ENCODE measurements at places on chromosomes 13 and 19. TPM values are rescaled to one million over a fixed set of nuclear protein-coding genes. Genes with fewer than 3 reads are reported as not detected.

DNA sequence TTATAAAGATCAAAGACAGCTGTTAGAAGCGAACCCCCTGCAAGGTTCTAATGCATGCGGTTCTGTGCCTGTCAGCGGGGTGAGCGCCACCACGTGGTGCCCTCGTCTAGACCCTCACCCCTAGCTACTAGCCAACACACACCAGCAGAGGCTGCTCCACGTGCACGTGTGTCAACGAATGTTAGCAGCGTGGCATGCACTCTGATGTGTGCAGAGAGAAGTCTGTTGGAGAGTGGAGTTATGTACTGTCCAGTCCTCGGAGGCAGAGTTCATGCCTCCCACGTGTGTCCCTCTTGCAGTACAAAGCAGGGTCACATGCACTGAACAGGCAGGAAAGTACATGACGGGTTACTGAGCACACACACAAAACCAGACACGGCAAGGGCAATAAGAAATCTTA lies 75.0 kb upstream of the SLC15A1 start:
- H3K4me3 ChIP-seq, result no peak overlapping the region
- H3K4me1 ChIP-seq, result peaks cover 17% of the 10 kb centered on the region
- H3K27me3 ChIP-seq, result no peaks in the 10 kb centered on the region

DNA sequence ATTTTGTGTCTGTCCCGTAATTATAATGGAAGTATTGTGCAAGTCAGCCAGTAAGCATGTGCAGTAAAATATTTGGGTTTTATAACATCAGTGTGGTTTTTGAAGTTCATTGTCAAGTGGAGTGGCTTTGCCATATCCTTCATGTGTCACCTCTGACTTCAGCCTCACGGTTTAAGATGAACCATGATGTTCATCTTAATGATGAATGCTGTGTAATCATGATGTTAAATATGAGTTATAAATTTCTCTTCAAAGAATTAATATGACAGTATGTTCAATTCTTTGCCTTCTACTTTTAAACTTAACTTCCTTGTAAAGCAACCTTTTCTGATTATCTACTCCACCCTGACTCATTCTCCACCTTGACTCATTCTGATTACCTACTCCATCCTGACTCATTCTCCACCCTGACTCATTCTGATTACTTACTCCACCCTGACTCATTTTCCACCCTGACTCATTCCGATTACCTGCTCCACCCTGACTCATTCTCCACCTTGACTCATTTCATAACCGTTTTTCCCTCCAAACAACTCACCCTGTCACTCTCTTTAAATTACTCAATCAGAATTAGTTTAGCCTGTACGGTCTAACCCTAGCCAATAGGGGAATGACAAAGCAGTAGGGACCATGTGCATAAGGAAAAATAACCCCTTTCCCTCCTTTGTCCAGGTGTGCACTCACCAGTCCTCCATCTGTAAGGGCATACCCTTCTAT lies 50.3 kb upstream of the ANKRD10 start:
- no peak overlapping the region for H3K27ac ChIP-seq
- peaks cover 10% of the 10 kb centered on the region for H3K27me3 ChIP-seq
- H3K4me3 ChIP-seq, result peak overlapping the region; percentile 12
- DNase-seq, result no peak
- peaks cover 9% of the 10 kb centered on the region for H3K36me3 ChIP-seq

Gene ADGRL1
- total RNA-seq, result 15.0 TPM

DNA sequence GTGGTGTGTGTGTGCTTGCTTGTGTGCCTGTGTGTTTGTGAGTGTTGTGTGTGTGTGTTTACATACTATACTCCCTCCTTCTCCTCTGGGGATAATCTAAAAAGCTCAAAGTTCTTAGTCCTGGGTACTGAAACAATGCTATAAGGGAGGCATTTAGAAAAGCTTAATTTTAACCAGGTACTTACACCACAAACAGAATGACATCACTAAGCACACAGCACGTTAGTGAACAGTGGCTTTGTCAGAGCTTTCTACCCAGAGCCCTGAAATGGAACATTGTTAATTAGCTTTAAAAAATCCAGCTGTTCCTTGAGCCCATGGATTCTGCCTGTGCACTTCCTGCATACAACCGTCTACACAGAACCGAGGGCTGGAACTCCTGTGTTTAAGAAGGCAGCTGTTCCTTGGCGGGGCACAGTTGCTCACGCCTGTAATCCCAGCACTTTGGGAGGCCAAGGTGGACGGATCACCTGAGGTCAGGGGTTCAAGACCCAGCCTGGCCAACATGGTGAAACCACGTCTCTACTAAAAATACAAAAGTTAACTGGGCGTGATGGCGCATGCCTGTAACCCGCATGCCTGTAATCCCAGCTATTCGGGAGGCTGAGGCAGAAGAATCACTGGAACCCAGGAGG lies 69.6 kb upstream of the RNF113B start:
- no peak overlapping the region for H3K27ac ChIP-seq
- no peaks in the 10 kb centered on the region for H3K4me1 ChIP-seq
- H3K4me3 ChIP-seq, result no peak overlapping the region
- DNase-seq, result no peak
- H3K36me3 ChIP-seq, result no peaks in the 10 kb centered on the region

Gene EMC10
- total RNA-seq, result 56.0 TPM

DNA sequence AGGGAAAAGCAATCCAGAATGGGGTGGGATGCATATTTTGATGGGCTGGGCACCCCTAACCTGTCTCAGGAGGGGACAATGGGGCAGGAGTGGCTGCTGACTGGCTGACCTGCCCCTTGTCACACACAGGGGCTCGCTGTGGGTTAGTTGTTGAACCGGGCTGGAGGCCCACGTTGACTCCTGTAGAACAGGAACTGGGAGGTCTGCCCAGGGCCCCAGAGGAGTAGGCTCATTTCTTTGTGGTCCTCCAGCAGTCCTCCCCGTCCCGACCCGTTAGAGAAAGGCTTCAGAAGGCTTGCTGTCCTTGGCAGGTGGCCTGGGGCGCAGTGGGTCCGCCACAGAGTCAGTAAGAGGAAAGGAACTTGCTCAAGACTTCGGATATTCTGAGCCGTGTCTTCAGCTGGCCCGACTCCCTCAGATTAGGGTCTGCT lies 70.1 kb downstream of the COL4A1 start:
- DNase-seq, result no peak
- no peaks in the 10 kb centered on the region for H3K36me3 ChIP-seq
- peaks cover 17% of the 10 kb centered on the region for H3K27me3 ChIP-seq
- no peak overlapping the region for H3K27ac ChIP-seq

Gene LRRC25
- 1.6 TPM for total RNA-seq

- no peaks in the 10 kb centered on the region for H3K36me3 ChIP-seq
- peak; percentile 52 for DNase-seq
- H3K4me3 ChIP-seq, result peak within 1 kb of the TSS; percentile 70
- H3K27me3 ChIP-seq, result peaks cover 57% of the 10 kb centered on the region
- no peak within 1 kb of the TSS for H3K27ac ChIP-seq
Observed at GRCh38 chr19:49057636-49058234, at the start of gene CGB7. Gene CGB7 (minus strand): TSS chr19:49057749. CDS start chr19:49055375, 2,374 bp downstream.

DNA sequence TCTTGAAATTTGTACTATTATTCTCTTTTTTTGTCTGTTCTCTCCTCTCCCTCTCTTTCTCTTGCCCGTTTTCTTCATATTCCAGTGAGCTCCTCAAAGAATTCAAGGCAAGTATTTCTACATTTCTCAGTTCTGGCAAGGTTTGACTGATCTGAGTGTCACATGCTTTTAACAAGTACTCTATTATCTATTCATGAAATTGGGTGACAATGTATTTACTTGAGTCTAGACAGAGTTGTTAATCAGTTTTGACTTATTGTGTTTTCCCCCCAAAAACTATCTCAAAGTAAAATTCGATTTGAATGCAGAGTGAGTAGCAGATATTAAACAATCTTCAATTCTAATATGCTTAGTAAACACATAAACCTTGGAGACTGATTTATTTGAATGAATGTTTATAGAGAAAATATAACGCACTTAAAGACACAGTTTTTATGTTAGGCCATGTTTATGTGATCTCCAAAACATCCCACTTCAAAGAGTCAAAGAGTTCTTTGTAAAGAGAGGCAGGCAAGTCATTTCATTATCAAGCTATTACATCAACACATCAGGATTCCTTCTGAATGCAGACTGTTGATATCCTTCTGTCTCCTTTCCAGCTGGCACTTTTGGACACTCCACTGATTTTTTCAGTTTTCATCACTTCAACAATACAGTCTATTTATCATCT lies 166.6 kb downstream of the SLITRK6 start:
- no peaks in the 10 kb centered on the region for H3K27me3 ChIP-seq
- H3K27ac ChIP-seq, result no peak overlapping the region
- H3K36me3 ChIP-seq, result no peaks in the 10 kb centered on the region

- no peak overlapping the region for H3K4me3 ChIP-seq
- H3K4me1 ChIP-seq, result no peaks in the 10 kb centered on the region
- no peak overlapping the region for H3K27ac ChIP-seq
- no peaks in the 10 kb centered on the region for H3K36me3 ChIP-seq
- no peaks in the 10 kb centered on the region for H3K27me3 ChIP-seq
Observed at GRCh38 chr19:56955637-56956216, 115.2 kb upstream of the PEG3 start.

GRCh38 chr13:114059946-114060860 lies 72.2 kb downstream of the RASA3 start:
- H3K27ac ChIP-seq, result no peak overlapping the region
- H3K27me3 ChIP-seq, result no peaks in the 10 kb centered on the region
- peaks cover 17% of the 10 kb centered on the region for H3K4me1 ChIP-seq
- no peak for DNase-seq
- no peak overlapping the region for H3K4me3 ChIP-seq

GRCh38 chr19:43510713-43511112 lies 6.2 kb upstream of the PHLDB3 start:
- H3K4me1 ChIP-seq, result peaks cover 4% of the 10 kb centered on the region
- no peak for DNase-seq
- H3K27me3 ChIP-seq, result no peaks in the 10 kb centered on the region

Gene ZBTB7A
- 60.6 TPM for total RNA-seq

- peaks cover 1% of the 10 kb centered on the region for H3K4me1 ChIP-seq
- H3K27ac ChIP-seq, result peak overlapping the region; percentile 7
- DNase-seq, result peak; percentile 77
- H3K36me3 ChIP-seq, result no peaks in the 10 kb centered on the region
Observed at GRCh38 chr13:20127562-20128458, 33.0 kb downstream of the GJA3 start.

Gene MEIS3
- 0.68 TPM for total RNA-seq

DNA sequence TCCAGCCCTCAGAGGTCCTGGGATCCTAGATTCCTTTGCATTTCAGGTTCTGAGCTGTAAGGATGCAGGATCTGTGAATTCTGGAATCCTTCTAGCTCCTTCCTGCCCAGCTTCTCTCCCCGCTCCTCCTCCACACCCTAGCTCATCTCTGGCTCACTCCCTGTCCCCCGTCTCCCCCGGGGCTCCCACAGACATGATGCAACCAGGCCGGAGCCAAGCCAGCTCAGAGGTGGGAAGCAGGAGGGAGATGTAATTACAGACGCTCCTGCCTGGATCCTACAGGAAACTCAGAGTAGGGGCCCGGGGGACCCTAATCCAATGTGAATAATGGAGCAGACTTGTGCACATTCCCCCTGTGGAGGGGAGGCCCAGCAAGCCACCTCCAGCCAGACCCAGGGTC lies 4.5 kb downstream of the GNG8 start:
- H3K36me3 ChIP-seq, result no peaks in the 10 kb centered on the region
- H3K4me1 ChIP-seq, result peaks cover 20% of the 10 kb centered on the region
- no peaks in the 10 kb centered on the region for H3K27me3 ChIP-seq
- DNase-seq, result no peak

GRCh38 chr13:80444240-80445015 lies 103.5 kb upstream of the SPRY2 start:
- no peaks in the 10 kb centered on the region for H3K36me3 ChIP-seq
- H3K27ac ChIP-seq, result no peak overlapping the region
- H3K4me1 ChIP-seq, result no peaks in the 10 kb centered on the region
- H3K27me3 ChIP-seq, result peaks cover 2% of the 10 kb centered on the region

- H3K36me3 ChIP-seq, result no peaks in the 10 kb centered on the region
- no peak overlapping the region for H3K27ac ChIP-seq
- H3K27me3 ChIP-seq, result no peaks in the 10 kb centered on the region
- no peak overlapping the region for H3K4me3 ChIP-seq
- no peak for DNase-seq
Observed at GRCh38 chr13:22189176-22190048, 518.5 kb downstream of the FGF9 start.

DNA sequence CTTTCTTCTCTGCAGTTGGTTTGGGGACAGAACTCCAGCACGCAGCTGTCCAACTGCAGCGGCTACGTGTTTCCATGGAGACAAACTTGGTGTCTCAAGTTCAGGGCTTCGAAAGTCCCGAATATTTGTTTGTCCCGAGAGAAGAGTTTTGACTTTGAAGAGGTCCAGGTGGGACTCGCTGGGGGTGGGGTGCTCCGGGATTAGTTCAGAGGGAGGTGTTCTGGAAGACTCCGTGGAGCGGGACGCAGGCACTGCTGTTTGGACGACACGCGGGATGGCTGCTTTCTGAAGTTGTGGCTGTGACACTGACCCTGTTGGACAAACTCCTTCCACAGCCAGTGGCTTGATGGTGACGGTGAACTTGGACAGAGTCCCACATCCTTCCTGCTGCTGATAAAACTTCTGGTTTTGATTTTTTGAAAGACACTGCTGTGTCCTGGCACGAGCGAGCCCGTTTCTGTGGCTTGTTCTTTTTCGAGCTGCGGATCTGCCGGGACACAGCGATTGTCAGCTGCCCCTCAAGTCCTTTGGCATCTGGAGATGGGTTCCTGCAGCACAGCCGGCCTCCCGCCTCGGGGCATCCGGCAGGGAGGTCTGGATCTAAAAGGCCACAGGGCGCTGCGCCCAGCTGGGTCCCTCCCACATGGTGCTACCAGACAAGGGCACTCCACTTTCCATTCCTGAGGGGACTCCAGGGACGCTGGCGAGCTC lies 15.9 kb upstream of the RANBP3 start:
- no peak for DNase-seq
- no peak overlapping the region for H3K27ac ChIP-seq
- no peak overlapping the region for H3K4me3 ChIP-seq
- no peaks in the 10 kb centered on the region for H3K27me3 ChIP-seq

- peak; percentile 60 for DNase-seq
- H3K36me3 ChIP-seq, result no peaks in the 10 kb centered on the region
- peaks cover 11% of the 10 kb centered on the region for H3K4me1 ChIP-seq
Observed at GRCh38 chr19:47305309-47305751, 4.3 kb upstream of the C5AR1 start.

Gene B3GNT3
- not detected for total RNA-seq

Gene ADGRE3
- total RNA-seq, result not detected

GRCh38 chr13:112943309-112944125 lies 25.5 kb upstream of the MCF2L start:
- peak; percentile 65 for DNase-seq
- H3K4me1 ChIP-seq, result peaks cover 8% of the 10 kb centered on the region
- peak overlapping the region; percentile 58 for H3K4me3 ChIP-seq
- H3K36me3 ChIP-seq, result no peaks in the 10 kb centered on the region

DNA sequence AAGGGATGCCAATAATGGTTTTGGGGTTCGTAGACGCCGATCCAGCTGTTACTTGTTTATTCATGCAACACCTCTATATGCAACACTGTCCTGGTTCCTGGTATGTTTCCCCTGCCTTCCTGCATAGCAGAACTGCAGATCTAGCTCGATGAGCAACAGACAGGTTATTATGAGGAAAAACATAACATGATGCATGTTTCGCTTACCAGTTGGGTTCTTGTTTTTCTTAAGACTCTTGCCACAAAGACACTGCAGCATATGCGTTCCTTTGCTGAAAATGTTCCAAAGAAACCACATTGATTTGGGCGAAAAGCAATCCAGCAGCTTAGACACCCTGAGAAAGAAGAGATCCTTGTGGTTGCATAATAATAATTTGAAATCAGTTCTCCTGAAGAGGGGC lies 583 bp downstream of the FGF14 start:
- no peak overlapping the region for H3K27ac ChIP-seq
- DNase-seq, result no peak
- H3K36me3 ChIP-seq, result no peaks in the 10 kb centered on the region
- peaks cover 19% of the 10 kb centered on the region for H3K4me1 ChIP-seq
- peak overlapping the region; percentile 73 for H3K4me3 ChIP-seq
- H3K27me3 ChIP-seq, result peaks cover 70% of the 10 kb centered on the region

Measured in activated naive CD8-positive, alpha-beta T cell treated with anti-CD3 and anti-CD28 coated beads, Interleukin-2, amount 10 ng/mL, durations not matched to agents 7 days and 5 days (primary cell).